ENCODE measurements at places on chromosomes 5 and 9. TPM values are rescaled to one million over a fixed set of nuclear protein-coding genes. Genes with fewer than 3 reads are reported as not detected.

GRCh38 chr5:123104607-123105006 is 15.6 kb downstream of the PRDM6 start:
- no peak for DNase-seq

DNA sequence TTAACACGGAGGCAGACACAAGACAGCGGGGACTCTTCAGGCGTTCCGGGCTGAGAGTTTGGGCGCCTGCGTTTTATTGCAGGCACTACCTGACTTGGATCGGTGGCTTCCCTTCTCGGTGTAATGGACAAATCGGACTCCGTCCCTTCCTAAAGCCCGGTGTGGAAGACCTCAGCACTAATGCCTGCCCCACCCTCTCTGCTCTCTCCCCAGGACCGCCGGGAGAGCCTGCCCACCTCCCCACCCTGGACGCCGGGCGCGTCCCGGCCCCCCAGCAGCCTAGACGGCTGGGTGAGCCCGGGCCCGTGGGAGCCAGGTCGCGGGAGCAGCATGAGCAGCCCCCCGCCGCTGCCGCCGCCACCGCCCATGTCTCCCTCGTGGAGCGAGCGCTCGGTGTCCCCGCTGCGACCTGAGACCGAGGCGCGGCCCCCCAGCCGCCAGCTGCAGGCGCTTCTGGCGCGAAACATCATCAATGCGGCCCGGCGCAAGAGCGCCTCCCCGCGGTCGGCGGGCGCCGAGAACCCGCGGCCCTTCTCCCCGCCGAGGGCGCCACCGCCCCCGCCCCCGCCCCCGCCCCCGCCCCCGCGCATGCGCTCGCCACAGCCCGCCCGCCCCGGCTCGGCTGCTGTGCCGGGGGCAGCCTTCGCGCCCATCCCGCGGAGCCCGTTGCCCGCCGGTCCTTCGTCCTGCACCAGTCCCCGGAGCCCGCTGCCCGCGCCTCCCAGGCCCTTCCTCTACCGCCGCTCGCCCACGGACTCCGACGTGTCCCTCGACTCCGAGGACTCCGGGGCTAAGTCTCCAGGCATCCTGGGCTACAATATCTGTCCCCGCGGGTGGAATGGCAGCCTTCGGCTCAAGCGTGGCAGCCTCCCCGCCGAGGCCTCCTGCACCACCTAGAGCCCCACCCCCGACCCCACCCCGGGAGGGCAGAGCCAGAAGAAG is 4.6 kb upstream of the MYOZ3 start:
- DNase-seq = no peak

GRCh38 chr5:111697215-111697614 is 59.8 kb downstream of the NREP start:
- DNase-seq = no peak

The CFAP90 gene
- polyA plus RNA-seq = 5.6 TPM

The GPRIN1 gene
- polyA plus RNA-seq = 1.3 TPM
